ENCODE measurements at places on chromosomes 1 and 21. TPM values are rescaled to one million over a fixed set of nuclear protein-coding genes. Genes with fewer than 3 reads are reported as not detected.

DNA sequence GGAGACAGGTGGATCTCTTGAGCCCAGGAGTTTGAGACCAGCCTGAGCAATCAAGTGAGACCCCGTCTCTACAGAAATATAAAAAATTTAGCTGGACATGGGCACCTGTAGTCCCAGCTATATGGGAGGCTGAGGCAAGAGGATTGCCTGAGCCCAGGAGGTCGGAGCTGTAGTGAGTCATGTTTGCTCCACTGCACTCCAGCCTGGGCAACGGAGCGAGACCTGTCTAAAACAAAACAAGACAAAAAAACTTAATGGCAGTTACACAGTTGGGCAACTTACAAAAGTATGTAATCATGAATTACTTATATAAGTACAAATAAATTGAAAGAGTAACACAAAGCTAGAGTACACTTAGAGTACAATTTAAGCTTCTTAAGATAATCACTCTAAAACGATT lies 25.2 kb downstream of the RC3H1 start:
- DNase-seq = no peak

DNA sequence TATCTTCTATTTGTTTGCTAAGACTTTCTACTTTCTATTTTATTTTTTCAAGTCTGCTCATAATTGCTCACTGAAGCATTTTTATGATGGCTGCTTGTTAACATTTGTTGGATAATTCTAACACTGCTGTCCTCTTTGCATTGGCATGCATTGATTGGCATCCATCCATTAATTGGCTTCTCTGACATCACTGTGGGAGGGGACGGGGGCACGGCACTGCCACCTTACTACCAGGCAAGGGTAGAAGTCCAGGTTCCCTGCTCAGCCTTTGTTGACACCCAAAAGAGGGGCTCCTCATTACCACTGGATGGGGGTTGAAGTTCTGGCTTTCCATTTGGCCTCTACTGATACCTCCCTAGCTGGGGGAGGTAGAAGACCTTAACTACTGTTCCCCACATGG lies 11.5 kb upstream of the ABCG1 start:
- DNase-seq = no peak

- no peak for DNase-seq
Measured at GRCh38 chr1:203126151-203126865, 1.2 kb upstream of the ADORA1 start.

DNA sequence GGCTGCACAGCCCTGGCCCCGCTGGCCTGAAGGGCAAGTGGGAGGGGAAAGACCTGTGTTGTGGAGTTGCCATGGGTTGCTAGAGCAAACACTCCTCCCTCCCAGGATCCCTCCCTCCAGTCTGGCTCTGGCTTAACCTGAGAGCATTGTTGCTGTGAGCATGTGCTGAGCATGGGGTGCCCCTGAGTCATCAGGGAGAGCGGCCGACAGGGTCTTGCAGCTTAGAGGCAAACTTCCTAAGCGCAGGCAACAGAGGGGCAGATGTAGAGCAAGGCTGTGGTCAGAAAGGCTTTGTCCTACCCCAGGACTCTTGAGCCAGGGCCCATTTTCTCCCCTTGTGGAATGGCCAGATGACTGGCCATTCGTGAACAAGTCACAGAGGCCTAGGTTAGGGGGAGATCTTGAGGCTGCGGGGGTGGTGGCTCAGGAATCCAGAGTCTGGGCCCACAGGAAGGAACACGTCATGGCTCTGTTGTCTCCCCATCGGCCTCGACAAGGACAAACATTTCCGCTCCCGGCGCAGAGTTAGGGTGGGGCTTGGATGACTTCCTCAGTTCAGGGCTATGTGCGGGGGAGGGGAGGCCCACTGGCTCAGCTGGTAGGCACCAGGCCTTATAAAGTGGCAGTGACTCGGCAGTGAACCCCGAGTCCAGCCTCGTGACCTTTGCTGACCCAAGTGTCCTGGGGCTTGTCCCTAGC lies 362 bp upstream of the DYNLT4 start:
- DNase-seq = peak; percentile 77

LAMC1 gene
- total RNA-seq = 0.64 TPM

DNA sequence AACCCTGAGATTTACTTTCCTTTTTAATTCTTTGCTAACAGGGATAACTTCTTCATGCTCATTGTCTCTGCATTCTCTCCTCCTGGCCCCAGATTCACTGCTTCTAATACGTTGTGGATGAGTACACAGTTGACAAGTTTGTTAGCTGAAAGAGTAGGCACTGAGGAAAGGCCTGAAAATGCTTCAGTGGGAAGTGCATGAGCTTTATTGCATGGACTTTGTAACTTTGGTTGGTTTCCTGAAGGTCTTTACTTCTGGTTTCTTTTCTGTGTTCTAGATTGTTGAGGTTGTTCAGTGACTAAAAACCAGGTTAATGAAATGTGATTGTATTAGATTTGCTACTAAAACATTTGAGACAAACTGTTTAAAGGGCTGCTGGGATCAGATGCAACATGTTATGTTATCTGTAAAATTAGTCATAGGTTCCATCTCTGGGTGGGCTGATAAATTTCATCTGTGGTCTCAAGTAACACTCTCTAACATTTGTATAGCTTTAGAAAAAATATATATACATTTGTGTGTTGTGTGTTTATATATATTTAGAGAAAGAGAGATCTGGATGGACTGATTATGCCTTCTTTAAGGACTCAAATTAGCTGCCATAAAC lies 19.1 kb downstream of the LRIG2 start:
- no peak for DNase-seq

- no peak for DNase-seq
Measured at GRCh38 chr1:234584420-234584805, 25.6 kb downstream of the IRF2BP2 start.

GRCh38 chr1:118294875-118295642 lies 110.0 kb upstream of the SPAG17 start:
- DNase-seq = no peak

DNA sequence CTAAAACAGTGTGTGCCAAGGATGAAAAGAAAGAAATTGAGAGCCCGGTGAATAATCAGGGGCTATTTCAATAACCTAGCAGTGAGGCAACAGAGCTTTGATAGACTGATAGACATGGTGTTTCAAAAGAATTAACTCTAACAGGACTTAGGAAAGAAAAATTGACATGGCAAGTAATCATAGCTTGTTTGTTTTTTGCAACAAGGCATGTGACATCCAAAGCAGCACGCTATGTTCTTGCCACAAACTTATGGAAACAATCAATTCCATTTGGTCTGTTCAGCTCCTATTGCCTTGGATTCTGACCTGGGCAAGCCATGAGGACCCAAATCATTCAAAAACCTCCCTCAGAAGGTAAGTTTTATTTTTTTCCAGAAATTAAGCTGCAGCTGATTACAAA lies 608.5 kb downstream of the SMYD3 start:
- DNase-seq = no peak

DNA sequence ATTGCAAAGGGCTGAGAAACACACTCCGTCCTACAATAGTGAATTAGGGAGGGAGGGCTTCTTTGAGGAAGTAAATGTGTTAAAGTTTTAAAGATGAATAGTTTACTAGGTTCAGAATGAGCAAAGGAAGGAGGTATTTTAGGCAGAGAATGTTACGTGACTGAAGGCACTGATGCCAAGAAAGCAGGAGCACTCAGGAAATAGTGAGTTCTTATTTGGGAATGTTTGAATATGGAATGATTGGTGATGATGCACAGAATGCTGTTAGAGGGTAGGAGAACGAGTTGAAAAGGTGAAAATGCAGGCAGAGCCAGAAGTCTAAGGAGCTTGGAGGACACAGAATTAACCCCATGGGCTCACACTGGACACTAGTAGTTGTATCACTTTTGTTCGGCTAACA lies 108.0 kb downstream of the NRIP1 start:
- DNase-seq = no peak

DNA sequence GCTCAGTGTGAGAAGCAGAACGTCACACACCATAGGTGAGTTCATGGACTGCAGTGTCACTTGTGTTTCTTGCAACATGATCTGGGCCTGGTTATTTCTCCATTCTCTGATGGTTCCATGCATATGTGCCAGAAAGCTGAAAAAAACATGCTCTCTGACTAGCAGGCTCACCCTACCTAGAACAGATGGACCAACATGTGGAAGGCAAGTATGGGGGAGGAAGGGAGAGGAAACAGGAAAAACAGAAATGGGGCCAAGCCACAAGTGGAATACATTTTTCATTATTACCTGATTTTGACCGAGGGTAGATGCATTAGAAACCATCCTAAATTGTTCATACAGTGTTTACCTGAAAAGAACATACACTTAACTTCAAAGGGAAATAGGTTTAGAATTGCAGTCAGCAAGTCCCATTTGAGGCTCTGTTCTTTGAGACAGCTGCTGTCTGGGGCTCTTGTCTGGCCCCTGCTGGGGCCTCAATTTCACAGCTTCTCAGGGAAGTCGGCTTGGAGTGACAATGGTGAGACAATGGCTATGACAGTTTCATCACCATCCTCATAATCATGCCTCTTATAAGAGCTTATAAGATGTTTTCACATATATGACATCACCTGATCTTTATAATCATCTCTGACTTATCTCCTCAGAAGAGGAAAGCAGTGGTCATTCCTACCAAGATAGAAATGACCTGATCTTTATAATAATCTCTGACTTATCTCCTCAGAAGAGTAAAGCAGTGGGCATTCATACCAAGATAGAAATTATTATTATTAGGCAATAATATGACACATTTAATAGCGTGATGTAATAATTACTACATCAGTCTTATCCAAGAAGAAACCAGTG lies 327.3 kb downstream of the SIPA1L2 start:
- no peak for DNase-seq

DNA sequence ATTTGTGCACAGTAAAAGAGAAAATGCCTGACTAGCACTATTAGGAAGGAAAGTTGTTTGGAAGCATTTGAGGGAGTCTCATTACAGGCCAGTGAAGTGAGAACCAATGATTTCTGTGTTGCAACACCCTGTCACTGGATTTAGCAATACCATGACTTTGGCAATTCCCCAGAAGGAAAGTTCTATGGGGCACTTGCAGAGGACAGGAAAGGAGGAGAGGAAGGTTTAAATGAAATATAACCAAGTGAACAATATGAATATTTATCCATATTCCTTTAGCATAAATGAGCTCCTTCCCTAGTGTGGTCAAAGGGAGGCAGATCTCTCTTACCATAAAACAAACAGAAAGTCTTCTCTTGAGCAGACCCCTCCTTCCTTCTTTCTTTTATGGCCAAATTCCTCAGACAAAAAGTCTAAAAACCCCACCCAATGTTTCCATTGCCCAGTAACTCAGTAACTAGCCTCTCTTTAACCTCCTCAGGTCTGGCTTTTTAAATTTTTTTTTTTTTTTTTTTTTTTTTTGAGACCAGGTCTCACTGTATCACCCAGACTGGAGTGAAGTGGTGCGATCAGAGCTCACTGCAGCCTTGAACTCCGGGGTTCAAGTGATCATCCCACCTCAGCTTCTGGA lies 5.5 kb downstream of the TLR5 start:
- no peak for DNase-seq

- DNase-seq = no peak
Measured at GRCh38 chr1:6585081-6585722, 5.4 kb downstream of the ZBTB48 start.

WNT2B gene
- total RNA-seq = 0.14 TPM

IARS2 gene
- 47.5 TPM for total RNA-seq

DNA sequence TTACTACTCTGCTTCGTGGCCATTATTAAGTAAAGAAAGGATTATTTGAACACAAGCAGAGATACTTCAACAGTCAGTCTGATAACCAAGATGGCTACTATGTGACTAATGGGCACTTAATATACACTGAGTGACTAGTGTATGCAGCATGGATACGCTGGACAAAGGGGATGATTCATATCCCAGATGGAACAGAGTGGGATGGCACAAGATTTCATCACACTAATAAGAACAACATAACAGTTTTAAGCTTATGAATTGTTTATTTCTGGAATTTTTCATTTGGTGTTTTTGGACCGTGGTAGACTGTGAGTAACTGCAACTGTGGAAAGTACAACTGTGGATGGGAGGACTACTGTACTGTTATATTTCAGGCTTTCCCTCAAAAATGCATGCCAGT lies 9.4 kb downstream of the ZCCHC17 start:
- DNase-seq = no peak

- no peak for DNase-seq
Measured at GRCh38 chr21:33943293-33943692, 27.7 kb upstream of the ATP5PO start.

DNA sequence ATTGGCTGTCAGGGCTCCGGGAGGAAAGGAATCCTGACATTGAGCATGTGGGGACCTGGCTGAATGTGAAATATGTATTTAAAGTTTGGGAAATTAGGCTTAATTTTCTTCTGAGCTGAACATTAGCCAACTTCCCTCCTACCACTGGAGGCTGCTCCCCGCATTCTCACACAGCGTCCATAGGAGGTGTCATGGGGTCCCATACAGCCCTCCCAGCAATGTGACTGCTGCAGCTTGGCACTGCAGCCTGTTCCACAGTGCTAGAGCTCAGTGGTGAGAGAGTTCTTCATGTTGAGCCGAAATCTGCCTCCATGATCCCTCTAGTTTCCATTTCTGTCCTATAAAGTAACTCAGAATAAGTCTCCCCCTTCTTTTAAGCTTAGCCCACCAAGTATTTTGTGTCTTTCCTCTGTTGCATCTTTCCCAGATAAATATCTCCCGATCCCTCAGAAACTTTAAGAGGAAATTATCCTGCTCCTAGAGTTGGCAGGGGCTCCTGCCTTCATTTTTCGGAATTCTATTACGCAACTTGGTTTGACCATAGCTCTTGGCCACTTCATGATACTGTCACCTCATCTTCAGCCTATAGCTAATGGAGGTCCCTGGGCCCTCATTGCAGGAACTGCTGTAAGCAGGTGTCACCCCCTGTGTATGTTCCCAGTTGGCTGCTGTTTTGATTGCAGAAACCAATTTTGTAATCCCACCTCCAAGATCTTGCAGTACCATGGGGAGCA lies 2.0 kb downstream of the FCRL6 start:
- no peak for DNase-seq

OLFML3 gene
- total RNA-seq = 0.59 TPM

DNA sequence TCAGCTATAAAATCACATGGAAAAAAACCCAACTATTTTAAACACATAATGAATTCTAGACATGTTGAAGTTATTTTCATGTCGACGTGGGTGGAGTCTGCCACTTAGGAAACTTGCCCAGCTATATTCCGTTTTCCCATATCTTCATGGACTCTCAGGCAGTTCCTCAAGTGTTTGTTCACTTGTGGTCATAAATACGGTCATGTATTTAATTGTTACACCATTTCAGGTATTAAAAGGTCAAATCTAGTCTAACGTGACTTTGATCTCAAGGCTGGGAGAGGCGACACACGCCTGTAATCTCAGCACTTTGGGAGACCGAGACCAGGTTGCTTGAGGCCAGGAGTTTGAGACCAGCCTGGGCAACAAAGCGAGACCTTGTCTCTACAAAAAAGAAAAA lies 346.9 kb downstream of the PBX1 start:
- DNase-seq = no peak

DNA sequence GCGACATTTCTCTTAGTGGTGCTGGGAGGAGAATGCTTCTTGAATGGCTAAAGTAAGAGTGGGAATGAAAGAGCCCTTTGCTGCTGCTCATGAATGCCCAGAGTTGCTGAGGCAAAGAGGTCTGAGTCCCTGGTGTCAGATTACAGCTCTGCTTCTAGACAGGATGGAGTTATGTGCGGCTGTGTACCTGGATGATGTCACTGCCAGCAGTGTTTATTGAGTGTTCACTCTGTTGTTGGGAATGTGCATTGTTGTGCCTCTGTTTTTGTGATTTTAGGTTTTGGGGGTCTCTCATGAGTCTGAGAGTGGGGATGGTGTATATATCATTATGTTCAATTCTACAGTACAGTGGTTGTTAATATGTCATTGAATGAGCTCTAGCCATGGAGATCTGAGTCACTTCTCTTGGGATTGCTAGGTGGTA lies 2.7 kb downstream of the CDC14A start:
- no peak for DNase-seq
